Adipocyte (in vitro differentiated cells): ENCODE measurements at places on chromosomes 7 and 10.

DNA sequence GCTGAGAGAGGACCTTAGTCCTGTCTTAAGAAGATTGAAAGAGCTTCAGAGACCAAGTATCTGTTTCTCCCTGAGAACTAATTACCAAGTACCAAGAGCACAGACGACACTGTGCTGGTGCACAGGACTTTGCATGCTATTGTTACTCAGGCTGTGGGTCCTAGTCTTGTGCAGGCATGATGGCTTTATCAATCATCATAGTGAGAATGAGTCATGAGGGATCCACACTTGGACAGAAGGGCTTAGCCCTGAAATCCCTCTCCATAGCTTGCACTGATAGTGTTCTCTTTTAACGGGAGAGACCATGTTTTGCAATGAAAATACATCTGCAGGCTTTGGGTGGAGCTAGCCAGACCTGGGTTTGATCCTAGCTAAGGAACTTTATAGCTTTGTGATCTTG, 93.3 kb downstream of the SORCS3 start:
- no peak for DNase-seq

DNA sequence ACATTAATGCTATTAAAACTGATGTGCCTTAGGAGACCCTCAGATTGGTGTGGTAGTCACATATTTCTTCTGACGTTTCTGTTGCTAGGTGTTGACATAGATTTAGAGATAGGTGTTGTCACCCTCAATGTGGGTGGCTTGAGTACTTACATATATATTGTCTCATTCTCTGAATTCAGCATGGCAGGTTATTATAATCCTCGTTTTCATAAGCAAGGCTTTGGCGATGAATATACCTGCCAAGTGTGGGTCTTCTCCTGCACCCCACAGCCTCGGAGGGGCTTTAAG, 7.0 kb downstream of the FBH1 start:
- no peak for DNase-seq

- DNase-seq, result peak; percentile 18
These were observed 21.0 kb upstream of the CCDC71L start for GRCh38 chr7:106681815-106682495.

GRCh38 chr7:16697507-16698199, 51.7 kb downstream of the BZW2 start:
- peak; percentile 31 for DNase-seq

- DNase-seq, result peak; percentile 41
These were observed 21.3 kb upstream of the ELN start for GRCh38 chr7:74006451-74007241.

DNA sequence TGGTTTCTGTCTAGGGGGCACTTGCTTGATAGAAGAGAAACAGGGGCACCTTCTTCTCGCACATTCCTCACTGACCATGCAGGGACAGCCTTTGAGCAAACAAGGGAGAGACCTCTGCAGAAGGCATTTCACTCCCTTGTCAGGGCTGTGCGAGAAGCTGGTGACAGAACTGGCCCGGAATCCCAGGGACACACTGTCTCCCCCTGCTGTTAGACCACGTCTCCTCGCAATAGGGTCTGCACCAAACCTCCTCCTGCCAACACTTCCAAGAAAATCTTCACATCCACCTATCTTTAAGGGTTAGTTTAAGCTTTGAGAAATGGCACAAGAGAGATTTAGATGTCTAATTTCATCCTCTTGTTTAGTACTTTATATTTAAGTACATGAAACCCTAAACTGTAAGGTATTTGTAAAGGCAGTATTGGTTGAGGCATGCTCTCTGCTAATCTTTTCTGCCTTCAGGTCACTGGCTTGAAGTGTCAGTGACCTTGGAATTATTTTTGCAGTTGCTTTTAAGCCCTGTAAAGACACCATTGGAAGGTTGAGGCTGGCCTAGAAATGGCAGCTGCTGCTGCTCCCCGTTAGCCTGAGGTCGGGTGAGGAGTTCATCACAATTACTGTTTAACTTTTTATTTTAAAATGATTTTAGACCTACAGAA, 37.0 kb downstream of the RBM20 start:
- peak; percentile 44 for DNase-seq

GRCh38 chr10:9450801-9451200, 1396.3 kb downstream of the GATA3 start:
- no peak for DNase-seq

- DNase-seq, result peak; percentile 64
These were observed at the start of gene CRTAC1 for GRCh38 chr10:98030093-98030821. Gene CRTAC1 (minus strand): TSS chr10:98030621. CDS start chr10:98030472, 149 bp downstream.

DNA sequence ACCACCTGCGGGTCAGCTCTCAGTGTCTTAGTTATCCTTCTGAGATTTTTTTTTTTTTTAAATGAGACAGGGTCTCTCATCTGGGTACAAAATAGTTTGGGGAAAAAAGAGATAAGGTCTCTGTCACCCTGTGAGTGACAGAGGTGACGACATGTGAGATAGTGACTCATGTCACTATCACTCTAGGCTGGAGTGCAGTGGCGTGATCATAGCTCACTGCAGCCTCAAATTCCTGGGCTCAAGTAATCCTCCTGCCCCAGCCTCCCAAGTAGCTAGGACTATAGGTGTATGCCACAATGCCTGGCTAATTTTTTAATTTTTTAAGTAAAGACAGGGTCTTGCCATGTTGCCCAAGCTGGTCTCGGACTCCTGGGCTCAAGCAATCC, 10.4 kb downstream of the BLVRA start:
- DNase-seq, result no peak

GRCh38 chr7:49878627-49879026, 105.2 kb downstream of the VWC2 start:
- no peak for DNase-seq

GRCh38 chr10:133236401-133237240, 1.0 kb upstream of the VENTX start:
- DNase-seq, result peak; percentile 33

GRCh38 chr7:5679048-5679812, 102.2 kb downstream of the RNF216 start:
- no peak for DNase-seq

- DNase-seq, result no peak
These were observed 4.1 kb upstream of the OIT3 start for GRCh38 chr10:72889391-72889831.

DNA sequence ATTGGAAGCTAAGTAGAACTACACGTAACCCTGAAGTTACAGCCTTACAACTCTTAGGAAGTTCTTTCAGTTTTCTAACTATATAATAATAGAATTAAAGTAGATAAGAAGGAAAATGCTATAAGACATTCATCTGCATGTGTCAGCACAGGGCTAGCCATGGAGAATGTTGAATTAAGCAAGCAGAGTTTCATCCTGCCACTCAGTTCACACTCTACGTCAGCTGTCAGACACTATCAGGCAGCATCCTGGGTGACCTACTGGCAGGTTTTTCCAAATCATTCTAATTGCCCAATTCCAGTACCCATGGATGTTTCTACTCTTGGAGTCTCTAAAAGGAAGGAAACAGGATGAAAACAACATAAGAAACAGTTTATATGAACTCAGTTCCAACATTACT, 45.0 kb upstream of the LRRTM3 start:
- DNase-seq, result no peak

GRCh38 chr7:130360518-130360917, 15.9 kb downstream of the CPA5 start:
- DNase-seq, result no peak

- no peak for DNase-seq
These were observed 154.5 kb downstream of the CSTF2T start for GRCh38 chr10:51544933-51545332.

GRCh38 chr10:75398200-75398691, 3.3 kb downstream of the ZNF503 start:
- peak; percentile 55 for DNase-seq

- DNase-seq, result no peak
These were observed 46.2 kb upstream of the ADRB1 start for GRCh38 chr10:113997428-113997827.

DNA sequence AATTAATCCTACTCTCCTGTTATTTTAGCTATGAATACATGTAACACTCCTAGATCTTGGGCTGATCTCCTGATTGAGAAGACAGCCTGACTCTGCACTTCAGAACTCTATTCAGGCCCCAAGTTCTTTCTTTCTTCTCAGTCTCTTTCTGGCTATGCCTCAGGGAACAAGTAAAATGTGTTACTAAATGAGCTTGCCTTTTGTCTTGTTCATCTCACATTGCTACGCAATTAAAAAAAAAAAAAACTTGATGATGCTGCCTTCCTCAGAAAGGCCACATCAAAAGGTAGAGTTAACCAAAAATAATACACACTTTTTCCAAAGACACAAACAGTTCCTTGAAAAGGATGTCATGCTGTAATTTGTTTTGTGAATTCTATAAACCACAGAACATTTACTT, 258.1 kb downstream of the TWIST1 start:
- DNase-seq, result peak; percentile 70

GRCh38 chr7:18425838-18426445, 69.6 kb upstream of the HDAC9 start:
- DNase-seq, result no peak

DNA sequence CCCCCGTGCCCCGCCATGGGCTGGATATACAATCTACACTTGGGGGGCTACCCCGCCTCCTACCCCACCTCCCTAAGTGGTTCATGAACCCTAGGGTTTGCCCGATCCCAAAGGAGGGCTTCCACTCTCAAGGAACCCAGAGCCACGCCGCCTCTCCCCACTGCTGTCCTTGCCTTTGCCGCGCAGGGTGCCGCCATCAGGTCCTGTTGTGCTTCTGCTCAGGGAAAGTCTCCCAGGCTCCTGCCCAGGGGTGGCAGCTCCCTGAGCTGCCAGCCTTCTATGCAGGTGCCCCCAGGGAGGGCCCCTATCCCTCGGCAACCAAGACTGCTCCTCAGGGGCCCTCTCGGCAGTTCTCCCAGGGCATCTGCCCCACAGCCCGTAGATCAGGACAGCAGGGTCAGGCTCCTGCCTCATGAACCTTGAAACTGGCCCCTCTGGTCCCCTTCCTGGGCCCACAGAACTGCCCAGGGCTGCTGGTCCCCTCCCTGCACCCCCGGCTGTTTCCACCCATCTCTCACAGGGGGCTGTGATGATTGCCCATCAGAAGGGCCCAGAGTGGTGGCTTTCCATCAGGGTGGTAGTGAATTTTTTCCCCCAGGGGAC, 13.0 kb upstream of the PCBD1 start:
- DNase-seq, result no peak

DNA sequence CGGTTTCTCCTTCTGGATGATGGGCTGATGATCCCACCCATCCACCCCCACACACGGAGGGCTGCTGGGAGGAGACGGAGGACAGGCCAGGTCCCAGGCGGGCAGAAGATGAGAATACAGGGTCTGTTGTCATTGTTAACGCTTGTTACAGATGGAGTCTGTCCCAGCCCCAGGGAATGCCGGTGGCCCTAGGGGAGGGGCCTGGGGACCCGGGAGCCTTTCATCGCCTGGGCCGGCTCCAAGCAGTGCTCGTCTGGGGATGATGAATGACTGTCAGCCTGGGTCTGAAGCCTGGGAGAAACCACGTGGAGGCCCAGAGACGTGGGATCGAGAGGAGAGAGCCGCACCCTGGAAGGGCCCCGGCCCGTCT, 69.2 kb downstream of the UNCX start:
- no peak for DNase-seq

DNA sequence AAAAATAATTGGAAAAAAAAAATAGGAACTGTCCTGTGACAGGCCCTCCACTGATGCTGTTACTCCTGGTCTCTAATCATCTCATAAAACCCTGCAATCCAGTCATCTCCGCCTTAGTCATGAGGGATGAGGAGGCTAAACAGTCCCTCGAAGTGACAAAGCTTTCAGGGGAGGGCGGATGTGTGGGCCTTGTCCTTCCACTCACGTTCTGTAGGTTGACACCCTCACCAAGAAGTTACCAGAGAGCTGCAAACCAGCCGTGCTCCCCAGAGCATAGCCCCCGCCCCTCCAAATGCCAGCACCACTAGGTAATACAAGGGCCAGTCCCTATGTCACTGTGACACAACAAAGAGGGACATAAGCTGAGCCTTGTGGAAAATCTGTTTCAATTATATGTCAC, 11.9 kb downstream of the COBL start:
- no peak for DNase-seq

DNA sequence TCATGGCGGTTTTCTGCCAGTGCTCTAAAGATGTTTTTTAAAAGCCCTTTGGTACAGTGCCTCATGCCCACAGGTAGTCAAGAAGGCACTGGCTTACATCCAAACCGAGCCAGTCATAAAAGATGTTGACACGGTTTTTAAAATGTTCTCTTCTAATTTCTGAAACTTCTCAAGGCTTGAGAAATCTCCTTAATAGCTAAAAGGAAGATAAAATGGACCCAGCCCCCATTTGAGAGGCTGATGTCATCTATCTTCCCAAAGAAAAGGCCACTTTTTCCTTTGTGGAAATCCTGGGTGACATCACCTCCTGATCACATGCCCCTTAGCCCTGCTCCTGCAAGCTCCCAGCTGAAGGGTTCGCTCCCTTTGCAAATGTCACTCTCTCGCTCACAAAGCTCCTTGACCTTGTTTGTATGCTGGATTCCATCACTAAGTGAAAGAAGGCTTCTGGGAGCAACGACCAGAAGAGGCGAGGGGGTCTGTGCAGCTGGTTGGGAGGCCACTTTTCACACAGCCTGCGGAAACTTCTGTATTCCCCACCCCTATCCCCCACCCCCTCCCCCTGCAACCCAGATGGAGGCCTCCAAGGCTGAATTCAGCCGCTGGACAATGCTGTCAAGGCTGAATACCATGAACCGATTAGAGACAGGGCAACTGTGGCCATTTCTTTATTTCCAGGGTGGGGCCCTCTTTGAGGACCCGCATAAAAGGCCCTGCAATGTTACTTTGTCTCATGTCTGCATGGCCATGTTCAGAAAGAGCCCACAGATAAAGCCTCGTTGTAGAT, 122.8 kb downstream of the CUBN start:
- DNase-seq, result no peak

- no peak for DNase-seq
These were observed 393.8 kb upstream of the PRKCQ start for GRCh38 chr10:6973899-6974298.

DNA sequence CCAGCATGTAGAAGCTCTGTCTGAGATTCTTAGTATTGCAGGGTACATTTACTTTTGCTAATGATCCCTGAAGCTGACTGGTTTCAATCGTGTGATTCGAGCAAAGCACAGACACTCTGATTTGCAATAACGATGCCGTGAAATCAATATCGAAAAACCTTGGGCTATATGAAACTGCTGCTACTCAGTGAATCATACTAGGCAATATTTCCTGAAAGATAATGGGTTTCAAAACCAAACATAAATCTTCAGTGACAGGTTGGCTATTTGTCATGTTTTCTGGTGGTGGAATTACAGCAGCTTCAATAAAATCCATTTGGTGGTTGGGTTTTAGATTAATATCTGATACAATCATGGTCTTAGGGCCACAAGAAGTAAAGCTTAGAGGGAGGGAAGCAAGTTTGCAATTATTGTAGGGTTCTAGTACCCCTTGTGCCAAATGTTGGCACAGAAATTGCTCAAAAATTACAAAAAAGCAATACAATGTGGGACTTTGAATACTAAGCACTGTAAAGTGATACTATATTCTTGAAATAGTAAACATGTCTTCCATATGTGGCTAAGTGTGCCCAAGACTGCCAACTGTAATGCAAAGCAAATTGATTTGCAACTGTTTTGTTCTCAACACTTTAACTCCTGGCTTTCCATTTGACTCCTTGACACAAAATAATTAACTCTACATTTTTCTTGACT, 112.4 kb upstream of the JAZF1 start:
- DNase-seq, result no peak
